Activated T-cell treated with anti-CD3 and anti-CD28 coated beads, Interleukin-2, amount 50 U/mL, for 72 hours (primary cell): ENCODE measurements at places on chromosomes 12 and 14.

GRCh38 chr14:105207460-105207901, 26.4 kb upstream of the NUDT14 start:
- no peak for DNase-seq

GRCh38 chr12:60094436-60094835, 498.6 kb downstream of the SLC16A7 start:
- DNase-seq, result no peak

- no peak for DNase-seq
Measured at GRCh38 chr12:6526201-6526600, 8.1 kb upstream of the GAPDH start.

GRCh38 chr12:105674871-105675699, 344.6 kb downstream of the C12orf75 start:
- no peak for DNase-seq

GRCh38 chr12:54221402-54221984, 32.7 kb upstream of the SMUG1 start:
- no peak for DNase-seq

DNA sequence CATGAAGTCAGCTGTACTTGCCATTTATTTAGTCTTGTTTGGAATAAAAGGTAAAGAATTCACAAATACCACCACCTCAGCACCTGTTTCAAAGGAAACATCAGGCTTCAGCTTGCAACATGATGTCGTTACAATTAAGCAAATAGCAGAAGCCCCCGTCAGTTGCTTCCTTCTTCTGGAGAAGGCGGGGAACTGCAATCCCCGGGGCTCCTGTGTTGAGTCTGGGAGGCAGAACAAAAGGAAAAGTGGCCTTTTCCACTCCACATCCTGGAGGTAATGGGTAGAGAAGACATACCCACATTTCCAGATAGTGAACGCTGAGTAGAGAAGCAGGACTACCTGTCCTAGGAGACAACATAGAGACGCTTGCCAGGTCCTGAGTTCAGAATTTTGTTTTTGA, 92.8 kb downstream of the DNAH10 start:
- DNase-seq, result no peak

DNA sequence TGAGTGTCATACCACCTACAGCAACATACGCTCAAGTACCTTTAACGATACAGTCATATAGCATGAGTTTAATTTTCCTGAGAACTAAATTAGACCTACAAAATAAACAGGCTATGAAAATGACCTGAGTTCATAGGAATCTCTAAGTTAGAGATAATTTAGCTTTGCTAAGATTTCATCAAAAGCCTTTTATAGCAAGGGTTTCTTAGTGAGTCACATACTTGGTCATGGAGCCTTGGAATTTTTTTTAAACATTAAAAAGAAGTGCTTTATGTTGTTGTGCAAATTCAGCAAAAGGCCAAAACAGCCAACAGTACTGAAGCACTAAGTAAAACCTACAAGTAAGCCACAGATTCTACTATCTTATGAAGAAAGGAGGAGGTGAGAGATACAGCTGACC, 93.6 kb upstream of the FERMT2 start:
- no peak for DNase-seq

- peak; percentile 63 for DNase-seq
Measured at GRCh38 chr12:92403210-92404175, 257.8 kb upstream of the BTG1 start.

GRCh38 chr14:92793709-92794546, at the start of gene GOLGA5:
Gene GOLGA5 (plus strand): TSS chr14:92794305. CDS start chr14:92797438, 3,133 bp downstream.
- DNase-seq, result peak; percentile 98

GRCh38 chr14:57735276-57735675, 130.6 kb downstream of the SLC35F4 start:
- no peak for DNase-seq

- no peak for DNase-seq
Measured at GRCh38 chr14:34355584-34356263, 106.3 kb downstream of the SPTSSA start.

DNA sequence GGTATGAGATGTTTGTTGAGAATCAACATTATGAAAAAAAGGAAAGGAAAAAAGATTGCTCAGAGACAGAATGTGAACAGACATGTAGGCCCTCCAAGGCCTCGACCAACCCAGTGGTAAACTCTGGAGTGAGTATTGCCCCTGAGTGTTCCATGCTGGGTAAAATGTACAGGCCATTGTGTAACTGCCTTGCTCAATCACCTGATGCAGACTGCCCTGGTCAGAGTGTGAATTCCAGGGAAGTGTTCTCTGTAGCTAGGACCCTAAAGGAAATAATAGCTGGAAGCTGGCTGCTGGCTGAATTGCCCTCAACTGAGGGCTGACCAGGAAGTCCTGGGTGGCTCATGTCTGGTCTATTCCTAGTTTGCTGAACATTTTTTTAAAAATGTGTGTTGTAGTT, 1081.4 kb upstream of the LRFN5 start:
- no peak for DNase-seq

DNA sequence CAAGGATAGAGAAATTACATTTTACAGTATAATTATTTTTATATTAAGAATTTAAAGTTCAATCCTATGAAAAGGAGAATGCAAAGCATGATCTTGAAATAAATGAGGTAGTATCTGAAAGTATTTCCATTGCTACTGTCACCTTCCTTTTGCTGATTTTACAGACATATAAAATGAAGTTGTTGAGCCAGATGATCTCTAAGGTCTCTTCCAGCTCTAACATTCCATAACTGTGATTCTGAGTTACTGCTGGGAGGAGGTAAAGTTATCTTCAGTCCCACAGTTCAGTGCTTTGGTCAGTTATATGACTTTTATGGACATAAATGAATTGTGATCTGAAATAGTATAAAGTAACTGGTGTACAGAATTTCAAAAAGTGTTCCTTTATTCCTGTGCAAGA, 52.8 kb downstream of the SLC38A6 start:
- DNase-seq, result no peak

- no peak for DNase-seq
Measured at GRCh38 chr12:92134638-92135274, 10.9 kb downstream of the BTG1 start.

DNA sequence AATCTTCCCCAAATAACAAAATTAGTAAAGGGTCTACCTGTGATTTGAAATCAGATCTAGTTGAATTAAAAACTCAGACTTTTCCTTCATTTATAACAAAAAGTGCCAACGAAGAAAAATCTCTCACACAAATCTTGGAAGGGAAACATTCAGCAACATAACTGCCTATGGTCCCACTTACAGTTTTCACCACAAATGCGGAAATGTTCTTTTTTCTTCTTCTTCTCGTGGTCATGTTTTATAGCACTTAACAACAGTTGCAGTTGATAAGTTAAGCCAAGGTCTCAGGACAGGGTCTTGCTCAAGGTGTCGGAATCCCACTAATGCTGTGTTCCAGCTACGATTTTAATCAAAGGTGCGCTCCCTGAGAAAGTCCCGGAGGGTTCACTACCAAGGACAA, 10.1 kb downstream of the RNASE6 start:
- DNase-seq, result no peak

- no peak for DNase-seq
Measured at GRCh38 chr12:49803693-49804450, 24.3 kb downstream of the NCKAP5L start.

- no peak for DNase-seq
Measured at GRCh38 chr12:123720141-123720814, 8.1 kb downstream of the ATP6V0A2 start.

GRCh38 chr12:67669934-67670631, 21.5 kb downstream of the DYRK2 start:
- DNase-seq, result no peak

DNA sequence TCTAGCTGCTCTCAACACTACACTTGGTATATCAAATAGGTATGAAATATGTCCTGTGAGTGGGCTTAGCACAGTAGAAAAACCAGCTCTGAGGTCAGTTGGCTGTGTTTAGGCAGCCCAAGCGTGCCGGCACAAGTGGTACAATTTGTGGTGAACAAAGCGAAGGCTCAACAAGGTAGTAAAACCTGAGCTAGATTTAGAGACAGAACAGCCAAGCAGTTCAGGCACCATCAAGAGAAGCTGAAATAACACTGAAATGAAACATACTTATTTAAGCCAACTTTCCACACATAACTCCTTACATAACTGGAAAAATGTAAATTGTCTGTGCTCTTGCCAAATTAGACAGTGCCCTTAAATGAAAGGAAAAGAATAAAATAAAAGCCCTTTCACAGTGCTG, 596.8 kb upstream of the FBXO33 start:
- DNase-seq, result no peak

- DNase-seq, result no peak
Measured at GRCh38 chr12:236445-236844, 22.5 kb upstream of the SLC6A12 start.

- no peak for DNase-seq
Measured at GRCh38 chr12:82746668-82747067, 60.0 kb downstream of the TMTC2 start.

DNA sequence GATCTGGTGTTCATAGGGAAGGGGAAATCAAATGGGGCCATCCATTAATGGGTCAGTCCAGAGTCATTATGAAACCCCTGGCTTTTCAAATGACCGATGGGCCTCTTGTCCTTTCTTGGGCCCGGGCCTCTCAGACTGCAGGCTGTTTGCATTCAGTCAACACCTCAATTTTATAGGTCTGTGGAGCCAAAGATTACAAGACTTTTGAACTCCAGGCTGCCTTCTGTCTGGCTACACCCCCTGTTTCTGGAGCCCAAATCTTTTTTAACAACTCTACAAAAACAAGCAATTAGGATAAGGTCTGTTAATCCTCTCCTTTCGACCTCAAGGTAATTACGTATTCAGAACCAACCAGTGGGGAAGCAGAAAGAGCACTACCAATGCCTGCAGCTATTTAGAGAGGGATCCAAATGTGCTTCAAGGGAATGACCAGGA, 35.6 kb downstream of the DUSP6 start:
- no peak for DNase-seq

DNA sequence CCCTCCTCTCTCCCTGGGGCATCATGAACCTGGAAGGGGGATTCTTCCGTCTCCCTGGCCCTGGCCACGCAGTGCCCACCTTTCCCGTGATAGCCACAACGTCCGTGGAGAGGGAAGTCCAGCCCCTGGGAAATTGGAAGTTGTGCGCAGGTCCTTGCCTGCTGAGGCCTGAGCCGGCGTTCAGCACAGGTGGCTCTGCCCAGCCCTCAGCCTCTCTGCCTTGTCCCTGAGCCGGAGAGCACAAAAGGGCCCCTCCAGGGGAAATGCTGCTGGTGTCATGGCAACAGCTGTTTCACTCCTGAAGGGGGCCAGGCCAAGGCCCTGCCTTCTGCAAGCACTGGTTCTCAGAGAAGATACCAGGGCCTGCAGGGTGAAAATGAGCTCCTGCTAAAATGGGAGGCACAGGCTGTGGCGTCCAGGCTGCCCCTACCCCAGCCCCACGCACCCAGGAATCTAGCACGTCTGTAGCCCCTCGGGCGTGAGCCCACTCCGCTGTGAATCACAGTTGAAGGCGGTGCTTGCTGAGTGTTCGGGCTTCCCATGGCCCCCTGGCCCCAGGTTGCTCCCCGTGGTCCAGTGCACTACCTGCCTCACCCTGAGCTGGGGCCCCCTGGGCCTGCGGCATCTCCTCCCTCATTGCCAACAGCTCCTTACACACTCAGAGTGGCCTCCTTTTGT, 149.4 kb downstream of the ADGRD1 start:
- DNase-seq, result no peak

DNA sequence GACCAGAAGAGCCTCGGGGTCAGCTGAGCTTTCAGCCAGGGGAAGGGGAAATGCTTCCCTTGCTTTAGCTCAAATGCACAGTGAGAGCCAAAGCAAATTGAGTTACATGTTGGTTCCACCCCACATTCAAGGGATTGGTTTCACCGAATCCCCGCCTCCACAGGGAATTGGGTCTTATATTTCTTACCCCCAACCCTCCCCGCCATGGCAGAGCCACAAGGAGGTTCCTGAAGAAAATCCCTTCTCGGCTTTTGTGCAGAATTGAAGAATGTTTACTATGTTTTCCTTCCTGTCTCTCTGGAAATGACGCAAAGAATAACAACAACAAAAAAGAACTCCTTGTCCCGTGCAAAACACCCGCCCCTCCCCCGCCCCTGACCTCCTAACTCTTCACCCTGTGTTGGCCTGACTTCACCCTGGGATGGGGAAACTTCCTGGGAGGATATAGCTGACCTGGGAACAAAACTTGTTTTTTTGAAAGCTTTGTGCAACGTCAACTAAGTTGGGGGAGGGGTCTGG, 21.9 kb upstream of the CIPC start:
- DNase-seq, result no peak

- no peak for DNase-seq
Measured at GRCh38 chr12:27564612-27565213, 40.7 kb downstream of the PPFIBP1 start.

- DNase-seq, result no peak
Measured at GRCh38 chr12:78534311-78534710, 330.3 kb upstream of the SYT1 start.
